Stimulated activated naive CD4-positive, alpha-beta T cell (primary cell): ENCODE measurements at places on chromosomes 11 and 22.

- DNase-seq, result no peak
Measured at GRCh38 chr11:16337421-16338213, 18.7 kb downstream of the SOX6 start.

GRCh38 chr11:124534051-124534450, 9.4 kb downstream of the OR8B12 start:
- no peak for DNase-seq

- DNase-seq, result no peak
Measured at GRCh38 chr11:70466596-70466995, 68.3 kb downstream of the CTTN start.

DNA sequence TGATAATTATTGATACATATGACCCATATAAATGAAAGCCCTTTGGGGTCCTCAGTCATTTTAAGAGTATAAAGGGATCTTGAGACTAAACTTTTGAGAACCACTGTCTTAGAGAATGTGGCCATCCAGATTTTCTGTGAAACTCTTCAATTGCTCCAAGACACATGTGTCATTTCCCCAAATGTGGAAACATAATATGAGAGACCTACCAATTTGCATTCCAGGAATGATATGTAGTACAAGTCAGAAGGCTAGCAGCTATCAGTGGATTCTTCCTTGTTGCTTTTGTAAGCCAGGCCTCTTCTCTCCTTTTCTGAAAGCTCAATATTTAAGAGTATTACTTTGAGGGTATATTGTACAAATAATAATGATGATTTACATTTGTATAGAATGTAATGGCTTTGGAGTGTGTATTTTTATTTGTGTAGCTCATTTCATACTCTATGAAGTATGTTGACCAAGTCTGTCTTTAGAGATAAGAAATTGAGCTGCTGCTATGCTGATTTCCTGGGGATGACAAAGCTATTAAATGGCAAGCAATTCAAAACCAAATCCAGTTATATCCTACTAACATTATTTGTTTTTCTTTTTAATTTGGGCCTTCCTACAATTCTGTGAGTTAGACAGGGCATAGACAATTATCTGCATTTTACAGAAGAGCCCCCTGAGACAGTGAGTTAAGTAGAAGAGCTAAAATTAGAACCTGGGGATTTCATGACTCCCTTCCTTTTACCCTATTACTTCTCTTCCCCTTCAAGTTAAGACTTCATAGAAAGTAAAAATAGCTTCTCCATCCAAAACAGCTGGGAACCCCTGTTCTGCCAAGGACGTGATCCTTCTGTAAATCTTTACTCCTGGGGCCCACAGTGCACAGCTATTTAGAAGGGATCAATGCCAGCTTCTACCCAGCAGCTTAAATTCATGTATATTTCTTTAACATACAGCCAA, 131.9 kb downstream of the WNT11 start:
- no peak for DNase-seq

DNA sequence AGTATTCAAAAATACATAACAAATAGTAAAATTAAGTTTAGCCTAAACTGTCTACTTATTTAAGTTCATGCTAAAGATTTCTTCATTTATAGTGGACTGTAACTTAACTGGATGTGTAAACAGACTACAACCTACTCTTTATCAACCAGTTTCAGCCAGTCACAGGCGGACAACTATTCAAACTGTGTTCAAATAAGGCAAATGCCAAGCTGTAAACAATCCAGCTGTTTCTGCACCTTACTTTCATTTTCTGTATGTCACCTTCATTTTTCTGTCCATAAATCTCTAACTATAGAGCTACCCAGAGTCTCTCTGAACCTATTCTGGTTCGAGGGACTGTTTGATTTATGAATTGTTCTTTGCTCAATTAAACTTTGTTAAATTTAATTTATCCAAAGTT, 992.8 kb downstream of the DLG2 start:
- no peak for DNase-seq

GRCh38 chr22:38570779-38571364, 889 bp upstream of the DMC1 start:
- peak; percentile 24 for DNase-seq

DNA sequence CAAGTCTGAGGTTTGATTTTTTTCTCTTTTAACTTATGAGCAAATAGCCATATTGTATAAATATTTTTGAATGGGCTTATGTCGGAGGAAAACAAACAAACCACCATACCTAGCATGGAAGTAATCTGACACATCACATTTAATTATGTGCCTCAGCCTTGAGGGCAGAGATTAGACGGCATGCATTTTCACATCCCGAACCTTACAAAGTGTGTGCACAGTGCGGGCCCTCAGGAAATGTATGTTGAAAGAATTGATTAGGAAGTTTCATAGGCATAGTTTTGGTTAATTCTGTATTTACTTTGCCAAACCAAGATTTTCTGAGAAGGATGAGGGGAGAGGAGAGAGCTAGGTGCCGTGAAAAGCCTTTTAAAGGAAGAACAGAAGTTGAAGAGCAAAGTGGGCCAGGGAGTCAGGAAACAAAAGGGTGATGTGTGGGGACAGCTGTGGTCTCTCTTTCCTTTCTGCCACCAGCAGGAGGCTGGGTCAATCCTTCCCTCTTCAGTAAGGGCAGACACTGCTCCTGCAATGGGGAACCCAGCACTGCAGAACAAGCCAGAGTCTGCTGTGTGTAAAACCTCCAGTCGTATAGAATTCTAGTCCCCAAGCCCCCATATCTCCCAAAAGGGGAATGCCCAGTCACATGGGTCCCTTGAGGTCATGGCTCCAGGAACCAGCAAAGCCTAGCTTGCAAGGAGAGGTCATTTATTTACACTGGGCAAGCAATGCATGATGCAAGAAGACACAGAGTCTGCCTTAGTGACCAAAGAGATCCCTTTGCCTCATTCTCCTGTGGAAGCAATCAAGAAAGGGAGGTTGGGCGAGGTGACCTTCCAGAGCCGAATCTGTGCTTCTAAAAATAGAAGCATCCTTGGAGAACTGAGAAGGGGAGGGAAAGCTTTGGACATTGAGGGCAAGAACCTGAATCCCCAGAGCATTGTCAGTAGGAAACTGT, 71.1 kb upstream of the OLFML1 start:
- DNase-seq, result no peak

- DNase-seq, result no peak
Measured at GRCh38 chr11:113104691-113105251, 143.6 kb downstream of the NCAM1 start.

GRCh38 chr11:125357551-125357950, 138.5 kb downstream of the FEZ1 start:
- DNase-seq, result no peak

DNA sequence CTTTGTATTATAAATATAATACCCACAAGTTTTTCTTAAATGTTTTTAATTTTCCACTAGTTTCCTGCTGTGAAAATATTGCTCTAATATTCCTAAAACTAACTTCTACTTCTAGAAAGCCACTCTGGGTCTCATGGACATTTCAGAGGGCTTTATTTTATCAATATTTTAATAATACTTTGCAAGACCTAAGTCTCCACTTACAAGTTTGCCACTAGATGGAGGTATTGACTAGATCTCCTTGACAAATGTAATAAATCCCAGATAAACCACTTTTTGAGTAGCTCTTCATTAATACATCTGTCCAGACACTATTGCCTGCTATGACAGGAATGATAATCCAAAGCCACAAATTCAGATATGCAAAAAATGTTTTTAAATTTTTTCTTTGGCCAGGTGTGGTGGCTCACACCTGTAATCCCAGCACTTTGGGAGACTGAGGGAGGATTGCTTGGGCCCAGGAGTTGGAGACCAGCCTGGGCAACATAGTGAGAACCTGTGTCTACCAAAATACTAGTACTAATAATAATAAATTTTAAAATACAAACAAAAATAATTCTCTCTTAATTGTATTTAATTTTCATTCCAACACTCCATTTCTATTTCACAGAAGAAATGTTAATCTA, 3.5 kb upstream of the ACAT1 start:
- DNase-seq, result no peak

DNA sequence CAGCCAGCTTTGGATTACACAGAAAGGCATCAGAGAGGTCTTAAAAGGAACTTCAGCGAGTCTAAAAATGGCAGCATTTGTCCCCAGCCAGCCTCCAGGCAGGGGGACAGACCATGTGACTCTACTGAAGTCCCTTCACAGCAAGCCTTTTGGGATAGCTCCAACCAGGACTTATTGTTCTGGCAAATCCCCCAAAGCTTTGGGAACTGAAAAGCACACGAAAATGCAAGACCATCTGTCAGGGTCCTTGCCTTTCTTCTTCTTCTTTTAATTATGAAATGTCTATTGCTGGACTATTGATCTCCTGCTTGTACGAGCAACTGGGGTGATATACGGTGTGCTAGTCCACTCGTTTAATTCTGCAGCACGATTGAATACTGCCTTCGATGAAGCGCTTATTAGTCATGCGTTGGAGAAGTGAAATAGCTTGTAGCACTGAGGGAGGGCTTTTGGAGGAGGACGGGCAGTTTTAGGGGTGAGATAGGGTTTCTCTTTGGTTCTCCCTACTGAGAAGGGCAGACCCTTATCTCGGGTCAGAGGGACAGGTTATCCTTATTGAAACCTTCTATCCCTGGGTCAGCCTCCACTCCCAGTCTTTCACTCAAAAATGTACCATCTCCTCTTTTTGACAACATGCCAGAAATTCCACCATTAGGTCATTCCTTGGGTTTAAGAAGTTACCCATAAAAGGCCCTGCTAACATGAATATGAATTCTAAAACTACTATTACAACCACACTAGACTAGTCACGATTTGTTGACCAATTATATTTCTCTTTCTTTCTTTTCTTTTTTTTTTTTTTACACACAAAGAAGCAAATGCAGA, 416.4 kb downstream of the MIAT start:
- DNase-seq, result no peak

- no peak for DNase-seq
Measured at GRCh38 chr11:67538306-67538705, 15.1 kb upstream of the CABP2 start.

GRCh38 chr22:22693531-22693884, 49.1 kb downstream of the GGTLC2 start:
- DNase-seq, result no peak

- DNase-seq, result no peak
Measured at GRCh38 chr22:44332946-44333345, 20.2 kb upstream of the SHISAL1 start.

DNA sequence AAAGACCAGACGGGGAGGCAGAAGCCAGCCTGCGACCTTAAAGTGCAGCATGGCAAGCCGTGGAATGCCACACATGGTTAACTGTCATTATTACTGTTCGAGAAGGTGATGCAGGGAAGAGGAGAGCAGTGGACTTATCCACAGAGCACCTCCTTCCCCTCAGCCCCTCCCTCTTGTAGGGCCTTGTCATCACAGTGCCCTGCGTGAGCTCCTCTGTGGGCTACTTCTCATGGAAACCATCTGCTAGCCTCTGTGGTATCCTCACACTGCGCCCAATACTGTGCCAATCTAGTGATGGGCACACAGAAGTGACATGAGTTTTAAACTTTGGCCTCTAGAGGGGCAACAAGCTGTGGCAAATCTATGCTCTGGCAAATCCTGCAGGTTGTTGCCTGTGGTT, 18.2 kb upstream of the CCDC134 start:
- no peak for DNase-seq

DNA sequence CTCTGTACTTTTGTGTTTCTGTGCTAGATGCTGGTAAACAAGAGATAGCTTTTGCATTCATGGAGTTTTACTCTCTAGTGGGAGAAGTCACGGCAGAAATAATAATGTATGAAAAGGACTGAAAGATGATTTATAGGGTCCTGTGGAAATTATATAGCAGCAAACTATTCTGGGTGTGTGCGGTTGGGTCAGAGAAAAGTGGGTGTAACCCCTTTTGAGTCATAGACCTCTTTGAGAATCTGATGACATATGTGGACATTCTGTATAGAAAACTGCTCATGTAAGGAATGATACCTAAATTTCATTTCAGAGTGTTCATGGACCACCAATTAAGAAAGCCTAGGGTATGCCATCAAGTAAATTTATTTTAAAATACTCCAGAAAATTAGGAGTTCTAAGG, 54.4 kb downstream of the TMEM135 start:
- DNase-seq, result no peak

DNA sequence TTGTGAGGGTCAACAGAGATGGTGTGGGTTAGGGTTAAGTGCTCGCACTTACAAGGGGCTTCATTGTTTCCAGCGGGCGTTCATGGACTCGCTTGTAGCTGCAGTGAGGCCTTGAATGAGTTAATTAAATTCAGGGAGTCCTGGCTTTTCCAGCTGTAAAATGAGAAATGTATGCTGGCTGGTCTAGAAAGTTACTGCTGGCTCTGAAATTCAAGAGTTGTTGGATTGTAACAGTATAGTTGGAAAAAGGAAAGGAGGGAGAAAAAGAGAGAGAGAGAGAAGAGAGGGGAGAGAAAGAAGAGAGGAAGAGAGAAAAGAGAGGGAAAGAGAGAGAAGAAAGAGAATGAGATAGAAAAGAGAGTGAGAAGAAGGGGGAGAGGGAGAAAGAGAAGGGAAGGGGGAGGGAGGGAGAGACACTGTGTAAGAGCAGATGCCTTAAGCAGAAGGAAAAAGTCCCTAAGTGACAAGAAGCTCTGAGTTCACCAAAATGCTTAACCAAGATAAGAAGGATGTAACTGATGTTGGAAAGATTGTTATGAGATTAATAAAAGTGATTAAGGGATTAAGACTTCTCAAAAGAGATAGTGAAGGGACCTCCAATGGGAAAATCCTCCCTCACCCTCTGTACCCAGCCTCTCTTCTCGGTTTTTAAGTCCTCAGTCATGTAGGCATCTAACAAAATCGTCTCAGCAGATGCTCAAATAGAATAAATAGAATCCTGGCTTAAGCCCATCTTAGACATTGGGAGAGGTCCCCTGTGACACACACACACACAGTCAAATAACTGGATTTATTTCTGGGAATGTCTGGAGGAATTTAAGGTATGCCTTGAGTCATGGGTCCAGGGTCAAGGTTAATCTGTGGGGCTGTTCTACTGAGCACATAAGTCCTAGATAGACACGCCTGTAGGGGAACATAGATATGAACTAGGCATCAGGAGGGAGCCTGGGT, 477.9 kb downstream of the MIAT start:
- no peak for DNase-seq

DNA sequence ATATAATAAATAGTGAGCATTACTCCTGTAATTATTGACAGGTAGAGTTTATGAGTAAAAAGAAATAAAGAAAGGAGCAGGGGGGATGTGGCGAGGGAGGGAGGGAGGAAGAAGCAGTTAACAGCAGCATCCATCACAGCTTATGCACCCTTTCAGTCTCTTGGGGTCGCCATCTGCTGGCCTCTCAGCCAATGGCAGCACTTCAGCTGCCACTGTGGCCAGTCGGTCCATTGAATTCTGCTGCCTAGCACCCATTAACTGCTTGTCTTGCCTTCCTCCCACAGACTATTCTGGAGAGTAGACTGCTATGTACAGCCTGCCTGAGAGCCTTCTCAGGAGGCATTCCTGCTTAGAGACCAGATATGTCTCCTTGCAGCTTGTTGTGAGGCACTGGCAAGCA, 388.3 kb downstream of the TENM4 start:
- no peak for DNase-seq
